ENCODE measurements at places on chromosomes 12 and 14.

DNA sequence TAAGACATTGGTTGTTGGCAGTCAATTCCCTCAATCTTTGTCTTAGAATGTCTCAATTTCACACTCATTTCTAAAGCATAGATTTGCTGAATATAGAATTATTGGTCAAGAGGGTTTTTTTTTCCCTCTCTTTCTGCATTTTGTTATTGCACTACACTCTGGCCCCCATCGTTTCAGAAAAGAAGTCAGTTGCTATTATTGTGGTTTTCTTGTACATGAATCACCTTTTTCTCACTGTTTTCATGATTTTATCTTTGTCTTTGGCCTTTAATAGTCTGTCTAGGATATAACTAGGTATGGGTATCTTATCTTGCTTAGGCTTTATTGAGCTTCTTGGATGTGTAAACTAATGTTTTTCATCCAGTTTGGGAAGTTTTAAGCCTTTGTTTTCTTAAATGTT, 194.3 kb upstream of the DAAM1 start:
- DNase-seq, result no peak

GRCh38 chr12:115404761-115405470, 720.9 kb upstream of the TBX3 start:
- no peak for DNase-seq

DNA sequence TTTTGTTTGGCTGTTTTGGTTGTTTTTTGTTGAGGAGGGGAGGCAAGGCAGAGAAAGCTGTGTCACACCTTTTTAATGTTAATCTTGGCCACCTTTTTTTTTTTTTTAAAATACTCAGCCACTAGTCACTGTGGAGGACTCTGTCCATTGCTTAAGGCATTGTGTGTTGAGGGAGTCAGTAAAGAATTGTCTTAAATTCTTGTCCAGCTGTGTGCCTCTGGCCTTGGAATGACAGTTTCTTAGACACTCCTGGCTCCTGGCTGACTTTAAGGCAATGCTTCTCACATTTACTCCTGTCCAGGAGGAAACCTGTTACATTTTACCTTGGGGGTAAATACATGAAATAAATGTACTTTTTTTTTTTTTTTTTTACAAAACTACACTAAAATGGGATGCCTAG, 18.1 kb upstream of the SMCO2 start:
- no peak for DNase-seq

GRCh38 chr12:39105111-39105510, 199.7 kb upstream of the CPNE8 start:
- DNase-seq, result no peak

- DNase-seq, result no peak
Observed at GRCh38 chr12:54413284-54414190, 5.5 kb downstream of the ITGA5 start.

GRCh38 chr12:111444925-111445725, 39.4 kb downstream of the SH2B3 start:
- no peak for DNase-seq

- no peak for DNase-seq
Observed at GRCh38 chr12:1828856-1829255, 8.5 kb downstream of the LRTM2 start.

DNA sequence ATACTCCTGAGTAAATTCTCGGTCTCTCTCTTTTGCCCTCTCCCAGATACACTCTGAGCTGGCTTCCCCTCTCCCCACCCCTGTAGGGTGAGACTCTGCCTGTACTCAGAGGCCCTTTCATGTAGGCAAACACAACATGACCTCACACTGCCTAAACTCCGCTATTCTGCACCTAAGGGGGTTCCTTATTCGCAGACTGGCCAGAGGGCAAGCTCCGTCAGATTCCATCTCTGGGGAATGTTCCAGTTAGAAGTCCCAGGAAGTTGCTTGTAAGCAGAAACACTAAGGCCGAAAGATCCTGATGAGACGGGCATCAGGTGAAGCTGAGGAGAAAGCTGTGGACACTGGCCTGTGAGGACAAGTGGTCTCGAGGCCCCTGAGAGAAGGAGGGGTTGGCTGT, 165.9 kb downstream of the KTN1 start:
- no peak for DNase-seq

GRCh38 chr12:58563621-58564020, 356.7 kb downstream of the LRIG3 start:
- DNase-seq, result no peak

- no peak for DNase-seq
Observed at GRCh38 chr14:52103416-52103815, 34.6 kb upstream of the NID2 start.

DNA sequence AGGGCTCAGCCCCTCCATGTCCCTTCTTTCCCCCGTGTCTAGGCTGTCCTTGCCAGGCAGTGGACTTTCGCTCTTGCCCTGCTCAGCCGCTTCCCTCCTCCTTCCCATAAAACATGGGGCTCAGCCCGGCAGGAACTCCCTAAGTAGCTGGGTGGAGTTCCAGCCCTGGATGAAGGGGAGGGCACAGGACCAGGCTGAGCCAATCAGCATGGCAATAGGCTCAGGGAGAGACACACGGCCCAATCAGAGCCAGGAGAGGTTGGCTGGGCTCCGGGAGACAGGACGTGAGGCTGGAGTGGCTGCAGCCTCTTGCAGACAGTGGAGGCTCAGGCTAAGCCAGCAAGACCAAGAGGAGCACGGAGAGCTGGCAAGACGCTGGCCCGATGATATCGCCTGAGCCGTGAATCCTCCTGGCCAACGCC, 54.3 kb downstream of the GALNT9 start:
- DNase-seq, result peak; percentile 99

DNA sequence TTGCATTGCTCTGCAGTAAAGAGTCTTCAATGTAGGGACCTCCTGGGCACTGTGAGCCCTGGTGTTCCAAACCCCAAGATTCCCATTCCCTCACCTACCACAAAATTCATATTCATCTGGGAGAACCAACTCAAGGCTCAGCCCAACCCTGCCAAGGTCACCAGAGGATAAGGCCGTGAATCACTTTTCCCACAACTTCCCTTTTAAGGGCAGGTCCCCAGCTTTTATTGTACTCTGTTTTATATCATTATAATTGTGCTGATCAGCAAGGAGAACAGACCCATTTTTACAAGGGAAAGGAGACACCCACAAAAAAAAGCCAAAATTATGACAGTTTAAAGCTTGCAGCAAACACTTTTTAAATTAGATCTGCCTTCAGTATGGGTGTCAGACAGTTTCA, 363.0 kb upstream of the FKBP4 start:
- DNase-seq, result no peak

DNA sequence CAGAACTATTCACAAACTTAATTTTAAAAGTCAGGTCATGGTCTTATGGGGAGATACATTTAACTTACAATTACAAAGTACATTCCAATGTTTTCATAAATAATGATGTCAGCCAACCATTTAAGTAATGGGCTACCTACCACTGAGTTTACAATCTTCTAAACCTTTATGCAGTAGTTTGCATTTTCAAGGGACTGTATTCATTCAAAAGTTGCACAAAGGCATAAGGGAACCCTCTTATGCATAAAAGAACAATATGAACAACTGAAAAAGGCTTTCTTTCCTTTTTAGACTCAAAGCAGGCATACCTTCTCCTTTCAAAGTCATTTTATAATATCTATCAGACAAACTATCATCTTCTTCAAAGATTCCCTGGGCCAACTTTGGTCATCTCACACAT, 230.2 kb downstream of the SLC2A13 start:
- DNase-seq, result no peak

- DNase-seq, result no peak
Observed at GRCh38 chr14:98954349-98955000, 317.5 kb downstream of the BCL11B start.

DNA sequence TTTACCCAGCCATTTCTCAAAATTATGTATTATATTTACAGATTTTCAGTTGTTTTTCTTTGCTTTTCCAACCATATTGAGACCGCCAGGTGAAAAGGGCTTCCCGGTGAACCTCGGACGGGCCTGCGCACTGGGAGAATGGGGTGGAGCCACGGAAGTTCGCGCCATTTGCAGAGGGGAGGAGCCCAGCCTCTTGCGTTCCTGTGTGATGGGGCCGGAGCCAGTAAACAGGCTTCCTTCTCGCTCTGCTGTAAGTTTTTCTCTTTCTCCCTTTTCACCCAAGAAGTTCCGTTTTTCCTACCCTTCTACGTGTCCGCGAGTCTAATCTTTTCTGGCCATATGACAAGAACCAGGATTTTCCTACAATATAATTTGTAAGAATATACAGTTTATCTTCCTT, 1108.8 kb upstream of the SEL1L start:
- no peak for DNase-seq

GRCh38 chr12:106065506-106065905, 73.2 kb downstream of the NUAK1 start:
- no peak for DNase-seq

GRCh38 chr12:111368291-111368787, 556 bp downstream of the PHETA1 start:
- DNase-seq, result peak; percentile 6

DNA sequence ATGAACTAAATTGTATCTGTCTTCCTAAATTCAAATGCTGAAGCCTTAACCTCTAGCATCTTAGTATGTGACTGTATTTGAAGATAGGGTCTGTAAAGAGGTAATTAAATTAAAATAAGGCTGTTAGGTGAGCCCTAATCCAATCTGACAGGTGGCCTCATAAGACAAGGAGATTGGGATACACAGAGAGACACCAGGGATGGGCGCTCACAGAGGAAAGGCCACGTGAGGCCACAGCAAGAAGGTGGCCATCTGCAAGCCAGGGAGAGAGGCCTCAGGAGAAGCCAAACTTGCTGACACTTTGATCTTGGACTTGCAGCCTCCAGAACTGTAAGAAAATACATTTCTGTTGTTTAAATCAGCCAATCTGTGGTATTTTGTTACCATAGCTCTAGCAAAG, 110.6 kb downstream of the GTF2A1 start:
- no peak for DNase-seq
